ENCODE measurements at places on chromosomes 12 and 14.

DNA sequence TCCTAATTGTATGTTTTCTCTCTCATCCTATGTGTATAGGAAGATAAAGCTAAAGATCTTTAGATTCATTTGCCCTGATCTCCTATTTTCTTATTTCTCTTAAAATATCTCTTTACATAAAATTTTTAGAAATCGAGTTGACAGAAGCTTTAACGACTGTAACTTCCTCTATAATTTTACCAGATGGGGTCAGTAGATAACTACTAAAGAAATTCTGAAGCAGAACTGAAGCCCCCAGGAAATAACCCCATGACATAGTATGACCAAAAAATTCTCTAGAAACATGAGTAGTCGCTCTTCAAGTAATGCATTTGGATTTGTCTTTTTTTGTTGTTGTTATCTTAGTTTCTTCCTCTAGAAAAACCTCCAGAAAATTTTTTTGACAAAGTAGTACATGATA, 288.0 kb downstream of the ERC1 start:
- no peak for DNase-seq

- peak; percentile 44 for DNase-seq
Observed at GRCh38 chr12:91361864-91362263, 179.2 kb upstream of the DCN start.

GRCh38 chr12:109729801-109730200, 16.2 kb downstream of the FAM222A start:
- no peak for DNase-seq

GRCh38 chr12:40342010-40342409, 117.2 kb downstream of the LRRK2 start:
- DNase-seq, result no peak

- DNase-seq, result no peak
Observed at GRCh38 chr12:50004696-50005095, 20.6 kb downstream of the RACGAP1 start.

GRCh38 chr14:102902086-102902485, 20.4 kb upstream of the AMN start:
- DNase-seq, result no peak

GRCh38 chr14:101595887-101596721, 34.8 kb downstream of the DIO3 start:
- DNase-seq, result no peak

GRCh38 chr12:116366456-116366776, 88.9 kb upstream of the MED13L start:
- DNase-seq, result peak; percentile 73
